ENCODE measurements at places on chromosomes 5 and 9.

GRCh38 chr9:16419124-16419523 is 451.3 kb downstream of the BNC2 start:
- no peak for DNase-seq

DNA sequence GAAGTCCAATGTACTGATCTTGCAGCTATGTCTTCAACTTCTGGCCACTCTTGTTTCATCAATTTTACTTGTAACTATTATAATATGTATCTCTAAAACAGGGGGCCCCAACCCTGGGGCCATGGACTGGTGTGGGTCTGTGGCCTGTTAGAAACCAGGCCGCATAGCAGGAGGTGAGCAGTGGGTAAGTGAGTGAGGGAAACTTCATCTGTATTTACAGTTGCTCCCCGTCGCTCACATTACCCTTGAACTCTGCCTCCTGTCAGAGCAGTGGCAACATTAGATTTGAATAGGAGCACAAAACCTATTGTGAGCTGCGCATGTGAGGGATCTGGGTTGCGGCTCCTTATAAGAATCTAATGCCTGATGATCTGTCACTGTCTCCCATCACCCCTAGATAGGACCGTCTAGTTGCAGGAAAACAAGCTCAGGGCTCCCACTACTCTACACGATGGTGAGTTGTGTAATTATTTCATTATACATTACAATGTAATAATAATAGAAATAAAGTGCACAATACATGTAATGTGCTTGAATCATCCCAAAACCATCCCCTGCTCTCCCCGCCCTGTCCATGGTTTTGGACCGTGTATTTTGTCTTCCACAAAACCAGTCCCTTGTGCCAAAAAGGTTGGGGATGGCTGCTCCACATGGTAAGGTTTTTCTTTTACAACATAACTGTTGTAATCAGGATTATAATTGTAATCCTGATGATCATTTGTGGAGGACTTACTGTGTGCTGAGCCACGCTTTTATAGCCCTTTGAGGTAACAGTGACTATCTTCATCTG is 26.9 kb upstream of the SH3PXD2B start:
- DNase-seq: no peak

DNA sequence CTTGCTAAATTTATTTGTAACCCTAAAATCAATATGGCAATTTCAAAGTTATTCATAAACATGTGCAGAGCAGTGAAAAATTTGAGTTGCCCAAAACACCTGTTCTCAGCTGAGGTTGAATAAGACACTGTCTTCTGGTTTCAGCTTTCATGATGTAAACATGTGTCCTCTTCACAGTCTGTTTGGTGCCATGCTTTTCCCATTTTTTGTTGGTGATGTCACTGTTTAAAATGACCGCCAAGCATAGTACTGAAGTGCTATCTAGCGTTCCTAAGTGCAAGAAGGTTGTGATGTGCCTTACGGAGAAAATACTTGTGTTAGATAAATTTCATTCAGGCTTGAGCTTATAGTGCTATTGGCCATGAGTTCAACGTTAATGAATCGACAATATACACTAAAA is 580.8 kb downstream of the ACTL7B start:
- DNase-seq: no peak

DNA sequence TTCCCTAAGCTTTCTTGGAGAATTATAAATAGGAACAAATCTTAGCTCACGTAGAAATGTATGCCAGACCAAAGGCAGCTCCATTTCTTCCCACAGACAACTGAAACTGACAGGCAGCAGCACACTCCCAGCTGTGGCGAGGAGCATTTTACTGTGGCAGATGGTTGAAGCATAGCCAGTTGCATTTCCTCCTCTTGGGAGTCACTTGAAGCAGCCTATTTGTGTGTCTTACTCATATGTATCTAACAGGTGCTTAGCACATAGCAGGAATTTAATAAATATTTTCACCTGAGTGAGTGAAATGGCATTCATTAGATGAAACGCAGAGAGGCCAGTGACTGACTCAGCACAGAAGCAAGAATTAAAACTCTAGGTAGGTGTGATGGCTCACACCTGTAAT is 12.3 kb upstream of the MTMR12 start:
- DNase-seq: no peak

DNA sequence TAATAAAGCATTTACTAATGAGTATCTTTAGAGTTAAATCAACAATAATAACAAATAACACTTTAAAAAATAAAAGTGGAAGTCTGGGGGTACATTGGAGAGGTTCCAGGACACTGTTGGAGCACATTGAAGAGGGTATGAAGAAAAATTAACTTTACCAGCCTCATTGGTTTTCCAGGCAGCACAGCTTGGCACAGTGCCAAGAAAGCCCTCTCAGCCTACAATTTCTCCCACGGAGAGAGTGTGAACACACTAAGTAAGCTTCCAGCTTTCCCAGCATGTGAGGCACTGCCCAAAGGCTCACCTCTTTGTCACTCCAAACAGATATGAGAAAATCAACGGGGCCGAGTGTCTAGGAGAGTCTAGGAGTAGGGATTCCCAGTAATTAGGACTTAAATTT is 1912.8 kb upstream of the NUDT12 start:
- DNase-seq: no peak

DNA sequence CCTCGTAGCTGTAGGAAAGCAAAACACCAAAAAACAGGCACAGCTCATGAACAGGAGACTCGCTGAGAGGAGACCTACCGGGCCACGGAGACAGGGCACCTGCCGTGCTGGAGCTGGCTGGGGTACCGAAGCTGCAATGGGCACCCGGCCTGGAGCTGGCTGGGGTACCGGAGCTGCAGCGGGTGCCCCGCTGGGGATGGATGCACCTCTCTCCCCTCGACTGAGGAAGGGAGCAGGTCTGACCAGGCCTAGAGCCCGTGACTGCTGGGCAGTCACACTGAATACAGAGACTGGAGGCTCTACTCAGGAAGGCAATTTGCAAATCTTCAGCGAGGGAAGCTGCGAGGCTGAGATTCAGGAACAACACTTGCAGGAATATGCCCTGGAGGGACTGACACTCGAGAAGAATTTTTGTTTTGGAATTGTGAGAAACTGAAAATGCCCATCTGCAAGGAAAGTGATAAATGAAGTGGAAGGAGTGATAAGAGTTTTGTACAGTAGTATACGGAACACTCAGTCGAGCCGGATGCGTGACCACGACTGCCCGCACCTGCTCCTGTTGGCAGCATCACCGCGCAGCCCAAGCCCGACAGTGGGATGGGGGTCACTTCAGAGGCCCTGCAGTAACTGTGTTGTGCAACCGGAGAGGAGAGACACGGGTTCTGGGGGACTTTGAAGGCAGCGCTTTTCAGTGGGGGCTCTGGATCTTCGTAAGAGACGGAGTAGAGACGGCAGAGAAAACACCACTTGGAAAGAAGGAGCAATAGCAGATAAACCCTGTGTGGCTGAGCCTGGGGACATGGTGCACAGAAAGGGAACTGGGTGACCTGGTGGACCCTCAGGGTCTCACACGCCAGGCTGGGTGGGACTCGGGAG is 27.9 kb upstream of the LPCAT1 start:
- no peak for DNase-seq

DNA sequence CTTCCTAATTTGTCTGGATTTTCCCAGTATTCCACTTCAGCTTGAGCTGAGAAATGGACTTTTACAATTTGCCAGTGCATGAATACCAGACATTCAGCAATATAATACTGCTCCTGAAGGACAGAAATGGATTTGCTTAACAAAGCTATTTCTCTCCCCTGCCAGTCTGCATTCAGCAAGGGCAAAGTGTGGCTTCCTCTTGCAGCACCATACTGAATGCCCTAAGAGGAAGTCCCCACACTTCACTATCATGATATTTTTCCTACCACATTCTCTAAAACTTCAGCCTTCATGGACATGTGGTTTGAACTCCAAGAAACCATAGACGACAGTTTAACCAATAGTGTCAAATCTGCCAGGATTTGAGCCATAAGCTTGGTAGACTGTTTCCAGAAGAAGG is 19.8 kb upstream of the TLE4 start:
- DNase-seq: no peak

DNA sequence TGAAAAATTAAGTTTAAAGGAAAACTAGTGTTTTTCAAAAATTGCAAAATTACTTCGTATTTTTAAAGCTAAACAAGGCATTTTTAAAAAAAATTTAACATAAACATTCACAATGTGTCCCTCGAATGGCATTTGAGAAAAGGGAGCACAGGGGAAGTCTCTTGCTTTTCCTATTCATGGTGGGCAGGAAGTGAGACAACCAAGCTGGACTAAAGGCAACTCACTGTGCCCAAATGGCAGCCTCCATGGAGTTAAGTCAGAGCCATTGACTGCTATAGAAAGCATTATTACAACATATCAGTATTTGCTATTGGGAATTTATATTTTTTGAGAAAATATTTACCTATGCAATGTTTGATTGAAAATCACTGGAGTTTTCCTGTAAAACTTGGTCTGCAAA is 8.3 kb downstream of the HNRNPH1 start:
- no peak for DNase-seq

DNA sequence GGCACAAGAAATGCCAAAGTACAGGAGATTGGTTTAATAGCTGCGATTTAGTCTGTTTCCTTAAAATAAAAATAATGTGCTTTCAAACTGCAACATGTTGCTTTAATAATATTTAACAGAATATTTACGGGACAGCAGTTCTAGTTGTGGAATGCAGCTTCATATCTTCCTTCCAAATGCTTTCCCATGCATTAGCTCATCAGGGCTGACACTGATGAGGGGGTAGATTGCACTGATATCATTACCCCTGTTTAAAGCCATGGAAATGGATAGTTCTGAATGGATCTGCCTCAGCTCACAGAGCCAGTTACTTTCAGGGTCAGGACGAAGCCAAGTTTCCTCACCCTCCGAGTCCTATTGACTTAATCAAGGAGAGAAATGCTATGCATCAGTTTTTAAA is 93.2 kb upstream of the OSMR start:
- no peak for DNase-seq

DNA sequence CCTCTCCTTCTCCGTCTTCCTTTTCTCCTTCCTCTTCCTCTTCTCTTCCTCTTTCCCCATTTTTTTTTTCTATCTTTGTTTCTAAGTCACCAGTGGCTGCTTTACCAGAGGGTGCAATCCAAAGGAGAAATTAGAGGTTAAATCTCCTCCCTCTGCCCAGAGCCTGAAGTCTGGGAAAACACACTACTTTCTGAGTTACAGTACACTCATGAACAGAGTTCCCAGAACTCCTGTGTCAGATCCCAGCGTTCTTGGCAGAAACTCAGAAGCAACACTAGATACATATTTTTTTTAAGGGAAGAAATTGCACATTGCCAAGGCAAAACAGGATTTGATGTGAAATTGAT is 189.0 kb downstream of the SNCAIP start:
- DNase-seq: no peak

Data from nucleus accumbens (tissue), 56 donors.